AML-193 (cell line): ENCODE measurements at places on chromosomes 1 and 21.

DNA sequence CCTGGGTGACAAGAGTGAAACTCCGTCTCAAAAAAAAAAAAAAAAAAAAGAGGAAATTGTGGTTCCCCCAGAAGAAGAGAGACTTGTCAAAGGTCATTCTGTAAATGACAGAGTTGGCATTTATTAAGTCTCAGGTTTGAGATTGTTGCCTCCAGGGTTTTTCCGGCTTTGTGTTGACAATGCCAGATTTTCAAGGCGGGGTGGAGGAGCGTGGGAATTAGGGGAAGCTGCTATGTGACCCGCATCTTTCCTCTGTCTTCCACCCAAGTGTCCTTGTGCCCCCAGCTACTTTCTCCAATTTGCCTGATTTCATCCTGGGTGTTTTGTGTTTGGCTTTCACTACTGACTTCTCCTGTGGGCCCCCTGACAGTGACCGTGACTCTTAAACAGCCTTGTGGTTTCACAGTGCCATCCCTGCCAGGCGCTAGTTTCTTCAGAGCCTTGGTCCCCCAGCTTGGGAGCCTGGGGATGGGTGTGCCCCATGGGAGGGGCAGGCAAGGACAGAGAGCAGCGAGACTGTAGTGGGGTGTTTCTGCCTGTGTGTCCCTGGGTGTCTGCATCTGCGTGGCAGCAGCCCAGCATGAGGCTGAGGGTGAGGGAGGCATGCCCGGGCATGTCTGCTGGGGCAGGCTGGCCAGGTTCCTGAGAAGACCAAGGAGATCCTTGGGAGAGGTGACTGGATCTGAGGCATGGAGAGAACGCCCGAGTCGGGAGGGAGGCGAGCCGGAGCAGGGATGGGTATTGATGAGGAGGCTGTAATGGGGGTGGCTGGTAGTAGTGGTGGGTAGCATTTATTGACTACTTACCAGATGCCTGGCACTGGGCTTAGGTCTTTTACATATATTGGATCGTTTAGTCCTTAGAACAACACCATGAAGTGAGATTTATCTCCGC lies 46.3 kb downstream of the IER5 start:
- DNase-seq, result peak; percentile 59

GRCh38 chr1:111516005-111516535 lies 12.6 kb upstream of the ADORA3 start:
- peak; percentile 79 for DNase-seq

DNA sequence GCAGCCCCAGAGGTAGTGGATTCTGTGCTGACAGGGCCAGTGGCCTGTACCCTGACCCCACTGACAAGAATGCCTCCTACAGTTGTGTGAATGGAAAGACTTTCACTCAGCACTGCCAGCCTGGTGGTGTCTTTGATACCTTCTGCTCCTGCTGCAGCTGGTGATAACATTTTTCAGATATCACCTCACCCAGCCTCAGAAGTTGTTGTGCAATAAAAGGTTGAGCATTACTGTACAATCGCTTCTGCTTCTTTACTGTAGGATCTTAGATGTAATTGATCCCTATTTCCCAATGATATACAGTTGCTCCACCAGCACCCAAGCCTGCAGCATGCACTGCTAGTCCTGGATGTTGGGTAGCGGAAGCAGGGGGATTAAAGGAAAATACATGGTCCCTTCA lies 4.8 kb upstream of the CHIA start:
- no peak for DNase-seq

- no peak for DNase-seq
These were observed 33.3 kb downstream of the MORN1 start for GRCh38 chr1:2358072-2358471.

DNA sequence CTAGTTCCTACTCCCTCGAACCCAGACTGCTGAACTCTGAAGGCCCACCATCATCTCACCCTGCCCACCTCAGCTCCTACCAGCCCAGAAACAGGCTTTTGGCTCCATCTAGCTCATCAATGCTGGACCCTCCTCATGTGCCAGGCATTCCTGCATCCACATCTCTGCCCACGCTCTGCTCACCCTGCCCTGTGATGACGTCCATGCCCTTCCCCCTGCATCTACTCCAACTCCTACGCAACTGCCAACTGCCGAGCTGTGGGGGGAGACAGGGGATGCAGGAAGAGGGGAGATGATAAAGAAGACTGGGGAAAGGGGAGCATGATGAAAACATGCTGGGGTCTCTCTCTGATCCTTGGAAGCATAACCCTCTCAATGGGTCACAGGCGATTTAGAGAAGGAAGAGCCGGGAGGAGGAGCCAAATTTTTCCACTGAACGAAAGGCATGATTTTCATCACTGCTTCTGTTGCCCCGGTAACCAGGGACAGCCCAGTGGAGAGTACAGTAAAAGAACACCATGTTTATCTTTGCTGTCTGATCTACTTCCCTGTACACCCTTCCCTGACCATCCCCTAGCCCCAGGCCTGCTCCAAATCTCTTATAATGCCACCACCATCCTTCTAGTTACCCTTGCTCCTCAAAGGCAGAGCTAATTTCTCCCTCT lies 44.3 kb downstream of the CD34 start:
- peak; percentile 60 for DNase-seq

GRCh38 chr1:18578271-18578670 lies 52.4 kb upstream of the PAX7 start:
- no peak for DNase-seq

DNA sequence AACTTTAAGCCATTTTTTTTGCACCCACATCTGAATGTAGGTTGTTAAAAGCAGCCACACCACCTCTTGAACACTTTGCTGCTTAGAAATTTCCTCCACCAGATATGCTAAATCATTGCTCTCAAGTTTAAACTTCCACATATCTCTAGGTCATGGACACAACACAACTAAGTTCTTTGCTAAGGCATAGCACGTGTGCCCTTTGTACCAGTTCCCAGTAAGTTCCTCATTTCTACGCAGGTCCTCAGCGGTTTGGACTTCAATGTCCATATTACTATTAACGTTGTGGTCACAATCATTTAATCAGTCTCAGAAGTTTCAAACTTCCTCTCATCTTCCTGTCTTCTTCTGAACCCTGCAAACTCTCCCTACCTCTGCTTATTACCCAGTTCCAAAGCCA lies 661.6 kb upstream of the PKN2 start:
- DNase-seq, result peak; percentile 12

- no peak for DNase-seq
These were observed 12.2 kb downstream of the ZNF362 start for GRCh38 chr1:33268457-33268856.

GRCh38 chr1:16118706-16119105 lies 37.2 kb downstream of the EPHA2 start:
- DNase-seq, result no peak

DNA sequence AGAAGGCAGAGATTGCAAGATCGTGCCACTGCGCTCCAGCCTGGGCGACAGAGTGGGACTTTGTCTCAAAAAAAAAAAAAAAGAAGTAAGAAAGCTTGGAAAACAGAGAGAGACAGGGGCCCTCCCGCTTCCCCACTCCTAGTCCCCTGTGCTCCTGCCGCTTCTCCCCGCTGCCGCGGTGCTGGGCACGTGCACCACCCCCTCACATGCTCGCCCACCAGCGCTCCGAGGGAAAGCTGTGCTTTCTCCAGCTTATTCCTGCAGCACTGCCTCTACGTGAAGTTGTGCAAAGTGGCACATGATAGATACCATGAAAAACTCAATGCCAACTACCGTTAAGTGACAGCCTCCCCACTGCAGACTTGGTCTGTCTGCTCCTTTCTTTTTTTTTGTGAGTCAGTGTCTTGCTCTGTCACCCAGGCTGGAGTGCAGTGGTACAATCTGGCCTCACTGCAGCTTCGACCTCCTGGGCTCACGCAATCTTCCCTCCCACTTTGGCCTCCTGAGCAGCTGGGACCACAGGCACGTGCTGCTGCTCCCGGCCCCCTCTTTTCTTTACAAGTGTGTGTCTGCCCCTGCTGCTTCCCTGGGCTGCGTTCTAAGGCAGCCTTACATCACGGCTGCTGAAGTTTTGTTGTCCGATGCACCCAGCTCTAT lies 15.4 kb downstream of the SLX9 start:
- DNase-seq, result no peak

- no peak for DNase-seq
These were observed 5.8 kb downstream of the TTLL10 start for GRCh38 chr1:1179346-1179982.

DNA sequence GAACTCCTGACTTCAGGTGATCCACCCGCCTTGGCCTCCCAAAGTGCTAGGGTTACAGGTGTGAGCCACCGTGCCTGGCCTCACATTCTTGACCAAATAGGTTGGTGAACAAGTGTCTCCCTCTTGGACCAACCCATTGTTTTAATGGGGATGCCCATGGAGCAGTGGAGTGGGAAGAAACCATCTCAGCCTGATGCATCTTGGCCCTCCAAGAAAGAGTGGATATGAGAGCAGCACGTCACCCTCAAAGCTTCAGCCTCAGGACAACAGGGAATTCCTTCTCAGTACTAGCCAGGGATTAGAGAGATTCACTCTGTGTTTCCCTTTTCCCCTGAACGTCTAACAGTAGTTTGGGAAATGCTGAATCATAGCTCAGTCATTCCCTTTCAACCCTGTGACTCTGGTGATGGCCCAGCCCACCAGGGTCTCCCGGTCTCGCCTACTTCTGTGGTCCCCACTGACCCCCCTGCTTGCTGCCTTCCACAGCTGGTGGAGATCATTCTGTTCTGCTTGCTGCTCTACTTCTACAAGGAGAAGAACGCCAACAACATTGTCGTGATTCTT lies 37.4 kb downstream of the NIPAL3 start:
- no peak for DNase-seq

DNA sequence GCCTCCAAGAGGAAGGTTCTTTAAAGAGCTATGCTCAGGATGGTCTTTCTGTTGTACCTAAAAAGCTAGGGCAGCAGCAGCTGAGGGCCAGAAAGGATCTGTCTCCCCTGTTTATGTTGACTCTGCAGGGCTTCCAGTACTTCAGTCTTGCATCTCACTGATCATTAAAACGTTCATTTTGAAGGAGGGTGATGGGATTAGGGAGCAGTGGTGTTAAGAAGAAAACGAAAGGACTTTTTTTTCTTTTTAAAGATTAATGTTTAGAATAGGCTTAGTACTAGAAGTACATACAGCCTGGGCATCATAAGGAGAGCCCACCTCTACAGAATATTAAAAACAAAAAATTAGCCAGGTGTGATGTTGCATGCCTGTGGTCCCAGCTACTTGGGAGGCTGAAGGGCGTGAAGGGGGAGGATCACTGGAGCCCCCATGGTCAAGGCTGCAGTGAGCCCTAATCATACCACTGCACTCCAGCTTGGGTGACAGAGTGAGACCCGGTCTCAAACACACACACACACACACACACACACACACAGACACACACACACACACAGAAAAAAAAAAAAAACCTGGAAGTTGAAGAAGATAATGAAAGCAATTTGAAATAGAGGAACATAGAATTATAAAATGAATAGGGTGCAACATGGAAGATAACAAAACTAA lies 2.9 kb downstream of the CR1L start:
- DNase-seq, result no peak

- DNase-seq, result no peak
These were observed 40.4 kb upstream of the EPS15 start for GRCh38 chr1:51559501-51559900.

- DNase-seq, result no peak
These were observed 453.7 kb downstream of the SETD4 start for GRCh38 chr21:35606578-35606977.

- no peak for DNase-seq
These were observed 131.8 kb downstream of the CTH start for GRCh38 chr1:70542856-70543255.

- no peak for DNase-seq
These were observed 160.5 kb downstream of the RASAL2 start for GRCh38 chr1:178254433-178254832.

- DNase-seq, result no peak
These were observed 52.7 kb downstream of the VWA5B1 start for GRCh38 chr1:20343149-20343937.

GRCh38 chr1:224739997-224740684 lies 124.0 kb downstream of the CNIH3 start:
- DNase-seq, result no peak

GRCh38 chr1:7408771-7409150 lies 362.3 kb upstream of the VAMP3 start:
- DNase-seq, result no peak

- DNase-seq, result no peak
These were observed 84.7 kb downstream of the LRRC53 start for GRCh38 chr1:74427681-74428080.

GRCh38 chr1:246608616-246609376 lies 42.5 kb downstream of the CNST start:
- peak; percentile 97 for DNase-seq

DNA sequence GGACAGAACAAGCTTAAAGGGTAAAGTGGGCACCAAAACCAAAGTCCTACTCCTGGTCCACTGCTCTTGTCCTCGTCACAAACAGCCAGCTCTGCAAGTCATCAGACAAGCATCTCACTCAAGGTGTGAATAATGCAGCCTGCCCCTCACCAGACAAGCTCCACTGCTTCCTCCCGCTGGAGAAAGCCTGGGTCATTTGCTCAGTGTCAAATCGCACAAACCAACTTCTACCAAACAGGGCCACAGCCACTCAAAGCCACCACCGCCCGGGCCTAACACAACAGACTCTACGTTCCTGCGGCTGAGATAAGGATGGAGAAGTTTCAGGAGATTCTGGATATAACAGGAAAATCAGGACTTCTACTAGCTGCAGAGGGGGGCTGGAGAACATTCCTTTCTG lies 3.3 kb downstream of the SSBP3 start:
- DNase-seq, result no peak
